Vein endothelial cell (primary cell): ENCODE measurements at places on chromosomes 1 and 21. TPM values are rescaled to one million over a fixed set of nuclear protein-coding genes. Genes with fewer than 3 reads are reported as not detected.

C1QTNF12 gene
- 0.33 and 0.76 TPM in 2 replicates for total RNA-seq

NBPF15 gene
- total RNA-seq, result 30.8 and 62.7 TPM in 2 replicates

COL18A1 gene
- total RNA-seq, result 398 and 480 TPM in 2 replicates

TMPRSS3 gene
- not detected in 2 replicates for total RNA-seq

FAM163A gene
- 0.10 TPM in 1 of 2 replicates, not detected in the other for total RNA-seq

GPR161 gene
- 20.6 and 26.3 TPM in 2 replicates for total RNA-seq

C1orf167 gene
- not detected in 2 replicates for total RNA-seq

MAP3K21 gene
- 0.19 and 0.33 TPM in 2 replicates for total RNA-seq

CROCC gene
- total RNA-seq, result 9.4 and 17.3 TPM in 2 replicates

HTR6 gene
- under 0.01 TPM in 1 of 2 replicates, not detected in the other for total RNA-seq

OR2T33 gene
- total RNA-seq, result not detected in 2 replicates

CFHR3 gene
- total RNA-seq, result not detected in 2 replicates
